ENCODE measurements at places on chromosomes 13 and 19.

- no peak for DNase-seq
Measured at GRCh38 chr19:31568724-31569123, 219.5 kb upstream of the TSHZ3 start.

GRCh38 chr19:35628565-35629331 lies at the start of gene RBM42:
Gene RBM42, plus strand, starts transcription at chr19:35629036. Its CDS starts 118 bp downstream, at chr19:35629154.
- DNase-seq, result peak; percentile 97

DNA sequence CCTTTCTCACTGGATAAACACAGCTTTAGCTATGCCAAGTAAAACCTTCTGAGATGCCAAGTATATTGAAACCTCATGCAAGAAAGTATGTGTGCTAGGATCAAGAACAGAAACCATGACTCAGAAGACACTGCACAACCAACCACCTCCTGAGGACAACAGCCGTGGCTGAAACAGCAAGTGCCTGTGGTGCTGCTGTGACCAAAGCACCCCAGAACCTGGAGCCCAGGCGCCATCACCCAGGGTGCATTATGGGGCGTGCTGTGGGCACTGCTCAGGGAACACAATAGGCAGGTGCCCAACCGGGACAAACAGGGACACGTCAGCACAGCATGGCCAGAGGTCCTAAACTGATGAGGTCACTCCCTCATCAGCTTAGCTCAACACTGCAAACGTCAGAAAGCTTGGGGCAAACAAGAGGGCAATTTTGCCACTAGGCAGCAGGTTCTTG lies 101.3 kb upstream of the SLC15A1 start:
- no peak for DNase-seq

DNA sequence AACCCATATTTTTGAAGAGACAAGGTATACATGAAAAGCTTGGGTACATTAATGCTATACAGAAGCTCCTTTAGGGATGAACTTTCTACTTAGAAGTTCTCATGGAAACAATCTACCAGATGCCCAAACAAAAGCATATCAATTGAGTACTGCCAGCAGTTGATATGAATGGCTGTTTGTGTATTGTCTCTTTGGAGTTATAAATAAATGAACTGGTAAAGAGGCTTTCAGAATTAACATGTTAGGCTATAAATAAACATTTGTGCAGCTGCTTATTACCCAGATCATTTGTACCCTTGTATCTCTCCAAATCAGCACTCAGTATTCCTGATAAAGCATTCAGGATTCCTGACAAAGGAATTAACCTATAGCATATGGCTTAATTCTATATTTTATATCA lies 418.9 kb downstream of the FGF14 start:
- DNase-seq, result no peak

DNA sequence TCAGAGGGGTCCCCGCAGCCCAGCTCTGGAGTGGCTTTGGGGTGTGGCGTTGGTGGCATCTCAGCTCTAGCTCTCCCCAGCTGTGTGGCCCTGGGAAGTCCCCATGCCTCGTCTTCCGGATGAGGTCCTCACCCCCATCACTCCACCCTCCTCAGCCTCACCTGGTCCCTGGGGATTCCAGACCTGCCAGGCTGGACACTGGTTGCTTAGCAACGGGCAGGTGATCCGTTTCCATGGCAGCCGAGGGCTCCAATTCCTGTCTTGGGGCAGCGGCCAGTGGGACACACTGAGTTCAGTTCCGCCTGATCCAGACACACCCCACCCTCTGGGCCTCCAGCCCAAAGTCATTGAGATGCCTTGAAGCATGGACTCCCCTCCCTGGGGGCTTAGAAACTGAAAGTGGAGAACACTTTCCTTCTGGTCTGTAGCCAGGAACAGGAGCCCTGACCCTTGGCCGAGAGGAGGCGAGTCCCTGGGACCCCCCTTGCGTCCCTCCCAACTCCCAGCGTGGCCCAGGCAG lies 7.7 kb upstream of the MISP start:
- DNase-seq, result no peak

- no peak for DNase-seq
Measured at GRCh38 chr19:14450168-14450874, 17.2 kb downstream of the PKN1 start.

DNA sequence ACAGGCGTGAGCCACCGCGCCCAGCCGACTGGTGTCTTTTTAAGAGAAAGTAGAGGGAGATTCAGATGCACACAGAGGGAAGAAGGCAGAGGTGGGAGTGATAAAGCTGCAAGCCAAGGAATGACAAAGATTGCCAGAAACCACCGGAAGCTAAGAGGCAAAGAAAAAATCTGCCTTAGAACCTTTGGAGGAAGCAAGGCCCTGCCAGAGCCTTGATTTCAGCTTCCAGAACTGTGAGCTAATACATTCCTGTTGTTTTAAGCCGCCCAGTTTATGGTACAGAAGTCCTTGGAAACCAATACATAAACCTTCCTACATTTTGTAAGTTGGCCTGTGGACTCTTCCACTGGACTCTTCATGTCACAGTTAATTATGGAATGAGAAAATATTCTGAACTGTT lies 71.7 kb upstream of the SOX21 start:
- DNase-seq, result no peak

DNA sequence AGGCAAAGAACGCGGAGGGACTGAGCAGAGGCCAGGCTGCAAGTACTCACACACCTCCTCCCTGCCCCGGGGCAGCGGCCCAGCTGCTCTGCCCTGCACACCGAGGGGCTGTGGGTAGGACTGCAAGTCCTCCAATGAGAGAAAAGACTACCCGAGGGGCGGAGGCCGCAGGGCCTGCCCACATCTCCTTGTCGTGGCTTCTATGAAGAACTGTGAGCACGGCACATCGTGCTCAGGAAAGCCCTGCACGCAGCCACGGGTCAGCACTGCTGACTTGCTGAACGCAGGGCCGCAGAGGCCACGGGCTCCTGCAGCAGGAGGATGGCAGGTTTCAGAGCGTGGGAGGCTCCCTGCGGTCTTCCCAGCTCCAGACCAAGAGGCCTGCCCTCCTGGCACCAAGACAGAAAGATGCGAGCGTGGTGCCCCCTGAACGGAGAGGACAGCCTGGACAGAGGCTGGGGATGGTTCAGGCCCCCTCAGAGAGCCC lies 37.4 kb downstream of the CEBPG start:
- DNase-seq, result no peak

DNA sequence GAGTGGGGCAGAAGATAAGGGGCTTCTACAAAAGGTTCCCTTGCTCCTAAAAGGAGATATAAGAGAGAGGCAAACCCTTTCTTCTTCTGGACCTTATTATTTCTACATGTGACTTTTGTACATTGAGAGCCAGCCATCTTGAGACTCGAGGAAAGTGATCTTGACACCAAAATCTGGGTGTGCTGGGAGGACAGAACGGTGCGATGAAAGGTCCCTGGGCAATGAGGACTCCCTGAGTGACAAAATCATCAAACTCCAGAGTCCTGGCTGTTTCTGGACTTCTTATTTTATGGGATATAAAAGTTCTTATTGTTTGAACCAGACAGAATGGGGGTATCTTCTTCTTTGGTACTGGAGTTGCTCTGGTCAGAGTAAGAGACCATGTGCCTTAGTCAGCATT lies 411.0 kb downstream of the ZNF536 start:
- no peak for DNase-seq

DNA sequence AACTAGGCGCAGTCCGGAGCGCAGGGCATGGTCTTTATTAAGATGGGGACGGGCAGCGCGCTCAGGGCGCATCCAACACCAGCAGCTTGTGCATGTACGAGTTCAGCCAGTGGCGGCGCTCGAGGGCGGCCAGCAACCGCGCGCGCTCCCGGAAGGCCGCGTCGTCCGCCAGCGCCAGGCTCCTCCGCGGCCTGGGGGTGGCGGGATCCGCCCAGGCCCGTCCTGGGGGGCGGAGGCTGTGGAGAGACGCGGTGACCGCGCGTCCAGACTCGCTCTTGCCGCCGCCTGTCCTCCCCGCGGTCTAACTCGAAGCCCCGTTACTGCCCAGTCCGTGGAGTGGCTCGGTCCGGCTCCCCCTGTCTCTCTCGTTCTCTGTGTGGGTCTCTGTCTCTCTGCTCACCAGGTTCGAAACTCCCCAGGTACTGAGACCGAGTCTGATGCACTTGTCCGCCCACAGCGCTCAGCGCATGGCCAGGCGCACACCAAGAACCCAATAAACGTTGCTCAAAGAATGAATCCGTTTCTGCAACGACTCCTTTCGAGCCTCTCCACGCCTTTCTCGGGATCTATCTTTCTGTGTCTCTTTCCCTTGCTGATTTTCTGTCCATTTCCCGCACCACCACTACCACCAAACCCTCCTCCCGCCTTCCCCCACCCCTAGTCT lies 702 bp downstream of the PTH2 start:
- DNase-seq, result no peak

DNA sequence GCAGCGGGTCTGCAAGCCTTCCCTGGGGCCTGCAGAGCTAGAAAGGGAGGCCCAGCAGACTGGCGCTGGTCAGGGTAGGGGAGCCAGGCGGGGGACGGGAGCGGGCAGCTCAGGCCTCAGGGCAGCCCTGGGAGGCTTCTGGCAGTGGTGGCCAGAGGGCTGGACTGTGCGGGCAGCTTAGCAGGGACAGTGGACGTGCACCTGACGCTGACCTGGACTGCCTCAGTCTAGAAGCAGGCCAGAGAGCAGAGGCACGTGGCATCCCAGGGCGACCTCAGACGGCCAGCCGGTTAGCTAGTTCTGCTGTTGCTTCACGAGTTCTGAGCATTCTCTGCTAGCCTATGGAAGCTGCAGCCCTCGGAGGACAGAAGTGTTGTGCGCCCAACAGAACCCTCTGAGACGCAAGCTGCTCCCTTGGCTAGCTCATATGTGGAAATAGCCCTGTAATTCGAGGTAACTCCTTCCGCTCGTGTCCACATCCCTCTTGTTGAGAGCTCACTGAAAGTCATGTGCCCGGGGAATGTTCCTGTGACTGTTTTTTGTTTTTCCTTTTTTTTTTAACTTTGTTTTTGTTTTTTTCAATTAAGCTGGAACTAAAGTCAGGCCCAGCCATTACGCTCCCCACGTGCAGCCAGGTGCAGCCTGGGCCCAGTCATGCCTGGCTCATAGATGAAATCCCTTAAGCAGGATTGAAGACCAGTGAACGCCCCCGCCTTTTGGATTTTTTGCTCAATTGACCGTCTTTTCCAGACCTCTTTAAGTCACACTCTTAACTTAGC lies 1.9 kb upstream of the FAM174C start:
- no peak for DNase-seq

- no peak for DNase-seq
Measured at GRCh38 chr13:113093580-113094409, 11.8 kb upstream of the F7 start.

DNA sequence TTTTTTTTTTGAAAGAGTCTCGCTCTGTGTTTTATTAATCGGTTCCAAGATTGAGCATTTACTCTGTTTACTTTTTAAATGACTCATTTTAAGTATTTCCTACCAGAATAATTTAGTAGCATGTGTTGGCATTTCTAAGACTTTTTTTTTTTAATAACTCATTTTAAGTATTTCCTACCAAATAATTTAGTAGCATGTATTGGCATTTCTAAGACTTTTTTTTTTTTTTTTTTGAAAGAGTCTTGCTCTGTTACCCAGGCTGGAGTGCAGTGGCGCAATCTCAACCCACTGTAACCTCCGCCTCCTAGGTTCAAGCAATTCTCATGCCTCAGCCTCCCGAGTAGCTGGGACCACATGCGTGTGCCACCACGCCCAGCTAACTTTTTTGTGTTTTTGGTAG lies 13.1 kb downstream of the SETDB2 start:
- DNase-seq, result no peak

- DNase-seq, result no peak
Measured at GRCh38 chr13:25654322-25654721, 282.5 kb downstream of the ATP8A2 start.

- DNase-seq, result no peak
Measured at GRCh38 chr13:43522788-43523187, 264.0 kb downstream of the ENOX1 start.

DNA sequence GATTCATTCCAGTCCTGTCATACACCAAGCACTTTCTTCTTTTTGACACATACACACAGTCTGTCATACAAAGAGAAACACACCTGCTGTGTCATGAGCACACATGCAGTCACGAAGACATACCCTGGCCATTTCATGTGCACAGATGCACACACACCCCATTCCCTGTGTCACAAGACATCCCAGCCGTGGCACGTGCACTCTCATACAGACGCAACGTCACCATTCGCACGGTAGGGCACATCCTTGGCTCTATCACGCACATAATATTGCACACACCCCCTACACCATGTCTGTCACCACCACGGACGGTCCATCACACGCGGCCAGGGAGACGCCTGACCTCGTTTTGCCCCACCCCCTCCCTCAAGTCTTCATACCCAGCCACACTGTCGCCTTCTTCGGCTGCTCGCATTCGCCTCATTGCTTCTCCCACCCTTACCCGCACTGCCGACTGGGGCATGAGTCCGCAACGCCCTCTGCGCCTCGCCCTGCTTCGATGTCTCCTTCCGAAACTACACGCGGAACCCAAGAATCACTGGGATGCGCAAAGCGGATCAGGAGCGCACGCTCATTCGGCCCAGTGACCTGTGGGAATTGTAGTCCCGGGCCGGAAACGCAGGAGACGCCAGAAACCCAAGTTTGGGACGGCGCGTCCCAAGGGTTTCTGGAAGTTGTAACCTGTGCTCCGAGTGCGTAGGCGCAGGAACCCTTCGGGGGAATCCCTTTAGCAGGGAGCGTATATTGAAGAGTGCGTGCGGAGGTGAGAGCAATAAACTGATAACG lies 6.8 kb upstream of the ZNF283 start:
- peak; percentile 42 for DNase-seq

DNA sequence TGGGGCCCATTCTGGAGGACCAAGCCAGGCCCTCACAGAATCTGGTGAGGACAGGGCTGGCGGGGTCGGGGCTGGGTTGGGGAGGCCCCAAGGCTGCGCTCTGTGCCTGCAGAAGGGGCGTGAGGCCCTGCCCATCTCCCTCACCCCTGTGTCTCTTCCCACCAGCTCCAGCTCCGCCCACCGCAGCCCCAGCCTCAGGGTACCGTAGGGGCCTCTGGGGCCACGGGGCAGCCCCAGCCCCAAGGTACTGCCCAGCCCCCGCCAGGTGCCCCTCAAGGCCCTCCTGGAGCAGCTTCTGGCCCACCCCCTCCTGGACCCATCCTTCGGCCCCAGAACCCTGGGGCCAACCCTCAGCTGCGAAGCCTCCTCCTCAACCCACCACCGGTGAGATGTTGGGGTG lies 15.4 kb upstream of the PTOV1 start:
- DNase-seq, result no peak

GRCh38 chr13:62357887-62358645 lies 942.4 kb upstream of the PCDH20 start:
- no peak for DNase-seq

DNA sequence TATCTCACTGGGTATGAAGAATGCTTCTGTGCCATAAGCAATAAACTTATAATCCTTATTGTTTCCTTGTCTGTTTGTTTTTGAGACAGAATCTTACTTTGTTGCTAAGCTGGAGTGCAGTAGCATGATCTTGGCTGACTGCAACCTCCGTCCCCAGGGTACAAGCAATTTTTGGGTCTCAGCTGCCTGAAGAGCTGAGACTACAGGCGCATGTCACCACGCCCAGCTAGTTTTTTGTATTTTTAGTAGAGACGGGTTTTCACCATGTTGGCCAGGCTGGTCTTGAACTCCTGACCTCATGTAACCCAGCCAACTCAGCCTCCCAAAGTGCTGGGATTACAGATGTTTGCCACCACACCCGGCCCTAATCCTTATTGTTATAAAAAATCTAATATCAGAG lies 112.5 kb downstream of the MYO16 start:
- DNase-seq, result no peak

- DNase-seq, result no peak
Measured at GRCh38 chr13:31653730-31654129, 85.6 kb upstream of the RXFP2 start.

- DNase-seq, result no peak
Measured at GRCh38 chr19:413756-414420, 4.9 kb upstream of the C2CD4C start.
